Stimulated activated CD4-positive, alpha-beta T cell treated with anti-CD3 and anti-CD28 coated beads, Interleukin-12 subunit alpha, Interleukin-12 subunit beta, amount 100 ng/mL, for 24 hours (primary cell): ENCODE measurements at places on chromosomes 6 and 20.

DNA sequence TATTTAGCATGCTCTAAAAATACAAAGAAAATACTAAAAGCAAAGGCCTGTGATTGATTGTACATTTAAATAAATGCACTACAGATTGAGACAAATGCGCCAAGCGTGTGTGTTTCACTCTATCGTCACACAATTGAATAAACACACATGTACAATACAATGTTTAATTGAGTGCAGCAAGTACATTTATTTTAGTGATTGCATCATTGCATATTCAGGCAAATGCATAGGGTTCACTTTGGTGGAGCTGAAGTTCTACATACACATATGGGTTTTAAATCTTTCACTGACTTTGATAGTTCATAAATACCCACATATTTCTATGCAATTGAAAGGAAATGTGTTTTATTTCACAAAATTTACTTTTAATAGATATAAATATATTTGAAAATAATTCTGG, 750.6 kb upstream of the MMS22L start:
- DNase-seq: no peak

GRCh38 chr6:139627091-139627490, 252.6 kb upstream of the CITED2 start:
- DNase-seq: no peak

DNA sequence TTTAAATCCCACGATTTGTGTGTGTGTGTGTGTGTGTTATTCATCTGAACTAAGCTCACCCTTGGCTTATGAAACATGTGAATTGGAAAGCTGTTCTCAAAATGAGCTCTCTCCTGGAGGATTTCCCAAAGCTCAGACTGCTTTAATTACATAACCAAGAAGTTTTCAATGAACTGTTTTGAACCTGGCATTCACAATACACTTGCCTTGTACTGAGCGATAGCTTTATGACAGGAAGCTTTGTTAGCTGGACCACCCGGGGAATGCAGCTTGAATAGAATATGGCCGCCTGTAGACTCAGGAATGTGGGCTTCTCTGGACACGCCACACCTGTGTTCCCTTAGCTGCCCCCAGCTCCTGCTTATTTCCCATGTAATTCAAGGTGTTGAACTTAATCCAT, 71.4 kb upstream of the PREP start:
- no peak for DNase-seq

DNA sequence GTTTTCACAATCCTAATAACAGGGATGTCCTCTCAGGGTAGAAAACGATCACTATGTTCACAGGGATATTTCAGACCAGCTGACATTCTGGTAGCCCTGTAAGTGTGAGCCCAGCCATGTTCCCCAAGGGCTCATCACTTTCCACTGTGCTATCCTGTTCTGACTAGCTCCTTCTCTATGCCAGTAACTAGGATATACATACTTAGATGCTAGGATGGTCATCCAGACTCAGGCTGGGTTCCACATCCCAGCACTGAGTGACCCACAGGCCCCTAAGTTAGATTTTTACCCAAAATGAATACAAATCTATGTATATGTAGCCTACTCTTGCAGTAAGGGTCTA, 83.0 kb downstream of the CD164 start:
- DNase-seq: no peak

DNA sequence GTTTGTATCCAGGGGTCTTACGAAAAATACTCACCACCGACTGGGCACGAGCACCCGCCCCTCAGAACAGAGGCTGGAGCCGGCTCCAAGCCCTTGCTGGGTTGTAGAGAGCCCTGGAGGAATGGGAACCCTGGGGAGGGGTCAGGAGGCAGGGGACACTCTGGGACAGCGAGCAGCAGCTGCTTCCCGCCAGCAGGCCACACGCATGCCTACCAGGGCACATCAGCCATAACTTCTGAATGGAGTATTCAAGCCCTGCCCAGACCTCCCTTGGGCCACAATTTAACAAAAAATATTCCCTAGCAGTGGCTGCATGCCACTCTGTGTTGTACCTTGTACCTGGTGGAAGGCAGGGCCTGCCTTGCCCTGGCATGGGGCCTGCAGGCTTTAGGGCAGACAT, 31.6 kb upstream of the CD93 start:
- no peak for DNase-seq

DNA sequence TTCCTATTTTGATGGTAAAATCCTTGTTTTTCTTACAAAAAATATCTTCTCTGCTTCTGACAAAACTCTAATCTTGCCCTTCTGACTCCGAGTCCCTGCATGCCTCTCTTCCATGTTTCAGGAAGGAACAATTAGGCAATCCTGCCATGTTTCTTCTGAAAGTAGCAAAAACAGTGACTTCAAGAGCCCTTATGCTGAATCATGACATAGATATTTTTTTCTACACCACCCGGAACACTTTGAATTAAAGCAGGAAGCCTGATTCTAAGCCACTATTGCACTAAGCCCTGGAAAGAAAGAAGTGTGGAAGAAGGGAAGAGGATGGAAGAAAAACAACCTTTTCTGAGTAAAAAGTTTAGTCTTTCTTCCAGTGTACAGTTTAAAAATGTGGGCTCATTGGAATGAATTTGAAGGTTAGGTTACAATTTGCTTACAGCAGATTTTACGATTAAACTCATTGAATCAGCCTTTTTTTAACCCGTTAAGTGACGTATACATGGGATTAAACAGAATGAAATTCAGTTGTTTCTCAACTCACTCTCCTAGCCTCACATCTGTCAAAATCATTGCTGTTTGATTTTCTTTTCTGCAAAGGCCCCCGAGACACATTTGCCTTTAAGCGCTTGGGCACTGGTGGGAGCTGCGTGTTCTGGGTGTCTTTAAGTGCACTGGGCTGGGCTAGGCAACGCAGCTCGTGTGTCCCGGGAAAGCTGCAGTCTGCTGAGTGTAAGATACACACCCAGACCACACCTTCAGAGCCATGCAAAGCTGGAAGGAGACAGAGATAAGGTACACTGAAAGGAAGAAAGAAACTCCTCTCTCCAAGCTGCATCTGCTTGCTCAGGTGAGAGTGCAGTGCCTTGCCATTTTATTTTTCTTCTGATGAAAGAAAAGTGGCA, 159.4 kb upstream of the CITED2 start:
- no peak for DNase-seq

GRCh38 chr20:41715526-41715925, 97.3 kb upstream of the CHD6 start:
- DNase-seq: no peak

GRCh38 chr6:89999154-89999553, 104.9 kb downstream of the GJA10 start:
- no peak for DNase-seq

GRCh38 chr6:45432977-45433376, 55.2 kb upstream of the SUPT3H start:
- DNase-seq: no peak

- peak; percentile 40 for DNase-seq
Observed at GRCh38 chr20:3751675-3752385, 15.7 kb downstream of the ADISSP start.

DNA sequence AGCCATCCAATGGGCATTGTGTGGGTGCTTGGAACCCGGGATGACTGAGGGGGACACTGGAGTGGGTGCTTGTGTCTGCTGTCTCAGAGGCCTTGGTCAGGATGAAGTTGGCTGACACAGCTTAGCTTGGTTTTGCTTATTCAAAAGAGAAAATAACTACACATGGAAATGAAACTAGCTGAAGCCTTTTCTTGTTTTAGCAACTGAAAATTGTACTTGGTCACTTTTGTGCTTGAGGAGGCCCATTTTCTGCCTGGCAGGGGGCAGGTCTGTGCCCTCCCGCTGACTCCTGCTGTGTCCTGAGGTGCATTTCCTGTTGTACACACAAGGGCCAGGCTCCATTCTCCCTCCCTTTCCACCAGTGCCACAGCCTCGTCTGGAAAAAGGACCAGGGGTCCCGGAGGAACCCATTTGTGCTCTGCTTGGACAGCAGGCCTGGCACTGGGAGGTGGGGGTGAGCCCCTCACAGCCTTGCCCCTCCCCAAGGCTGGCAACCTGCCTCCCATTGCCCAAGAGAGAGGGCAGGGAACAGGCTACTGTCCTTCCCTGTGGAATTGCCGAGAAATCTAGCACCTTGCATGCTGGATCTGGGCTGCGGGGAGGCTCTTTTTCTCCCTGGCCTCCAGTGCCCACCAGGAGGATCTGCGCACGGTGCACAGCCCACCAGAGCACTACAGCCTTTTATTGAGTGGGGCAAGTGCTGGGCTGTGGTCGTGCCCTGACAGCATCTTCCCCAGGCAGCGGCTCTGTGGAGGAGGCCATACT, 49.4 kb downstream of the PYGB start:
- no peak for DNase-seq

DNA sequence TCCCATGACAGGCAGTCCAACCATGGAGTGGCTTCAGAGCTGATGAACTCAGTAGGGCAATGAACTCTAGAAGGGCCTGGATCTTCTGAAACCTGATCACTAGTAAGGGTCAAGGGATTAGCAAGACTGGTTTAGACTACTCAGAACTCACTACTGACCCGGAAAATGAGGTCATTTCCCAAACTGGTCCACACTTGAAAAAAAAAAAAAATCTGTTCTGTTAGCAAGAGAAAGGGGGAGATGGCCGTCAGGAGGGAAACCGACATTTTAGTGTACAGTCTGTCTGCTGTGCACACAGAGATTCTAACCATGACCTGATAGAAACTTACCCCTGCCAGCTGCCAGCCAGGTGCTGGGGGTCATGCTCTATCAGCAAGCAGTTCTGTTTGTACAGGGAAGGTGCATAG, 262.4 kb upstream of the AGPAT4 start:
- DNase-seq: no peak

GRCh38 chr20:48008850-48009515, 223.7 kb upstream of the SULF2 start:
- DNase-seq: no peak

GRCh38 chr6:42569102-42570028, 5.5 kb downstream of the UBR2 start:
- no peak for DNase-seq

- no peak for DNase-seq
Observed at GRCh38 chr6:111823831-111824607, 49.2 kb downstream of the FYN start.

DNA sequence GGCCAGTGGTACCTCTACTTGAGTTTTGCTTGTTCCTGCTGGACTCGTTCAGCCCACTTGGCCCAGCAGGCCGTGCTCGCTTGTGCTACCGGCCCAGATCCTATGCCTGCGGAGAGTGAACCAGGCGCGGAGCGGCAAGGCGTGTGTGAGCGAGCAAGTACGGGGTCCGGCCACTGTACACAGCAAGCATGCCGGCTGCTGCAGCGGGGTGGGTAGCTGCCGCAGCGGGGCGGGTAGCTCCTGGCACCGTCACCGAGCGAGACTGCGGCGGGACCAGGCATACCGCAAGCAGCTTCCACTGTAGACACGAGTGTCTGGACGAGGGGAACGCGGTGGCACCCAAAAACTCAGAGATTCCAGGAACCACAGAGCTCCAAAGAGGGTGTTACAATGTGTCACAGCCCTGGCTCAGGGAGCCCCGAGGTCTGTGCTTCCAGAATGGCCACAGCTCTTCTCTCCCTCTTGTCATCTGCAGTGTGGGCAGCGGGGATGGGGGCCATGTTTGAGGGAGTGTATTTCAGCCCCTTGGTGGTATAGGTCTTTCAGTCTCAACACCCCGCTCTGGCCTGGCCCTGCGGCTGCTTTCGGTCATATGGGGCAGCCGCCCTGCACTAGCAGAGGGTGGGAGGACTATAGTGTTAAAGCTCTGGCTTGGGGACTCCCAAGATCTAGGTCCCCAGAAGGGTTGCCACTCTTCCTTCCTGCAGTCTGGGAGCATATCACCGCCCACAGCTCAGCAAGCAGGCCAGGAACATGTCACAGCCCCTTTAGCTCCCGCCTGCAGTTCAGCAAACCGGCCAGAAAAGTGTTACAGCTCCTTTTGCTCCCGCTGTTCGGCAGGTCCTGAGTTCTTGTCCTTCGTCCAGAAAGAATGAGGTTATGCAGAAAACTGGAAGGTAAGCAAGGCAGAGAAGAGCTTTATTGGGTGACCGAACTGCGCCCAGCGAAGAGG, 6.1 kb upstream of the RWDD1 start:
- no peak for DNase-seq

GRCh38 chr20:10853176-10853575, 179.4 kb upstream of the JAG1 start:
- DNase-seq: no peak

DNA sequence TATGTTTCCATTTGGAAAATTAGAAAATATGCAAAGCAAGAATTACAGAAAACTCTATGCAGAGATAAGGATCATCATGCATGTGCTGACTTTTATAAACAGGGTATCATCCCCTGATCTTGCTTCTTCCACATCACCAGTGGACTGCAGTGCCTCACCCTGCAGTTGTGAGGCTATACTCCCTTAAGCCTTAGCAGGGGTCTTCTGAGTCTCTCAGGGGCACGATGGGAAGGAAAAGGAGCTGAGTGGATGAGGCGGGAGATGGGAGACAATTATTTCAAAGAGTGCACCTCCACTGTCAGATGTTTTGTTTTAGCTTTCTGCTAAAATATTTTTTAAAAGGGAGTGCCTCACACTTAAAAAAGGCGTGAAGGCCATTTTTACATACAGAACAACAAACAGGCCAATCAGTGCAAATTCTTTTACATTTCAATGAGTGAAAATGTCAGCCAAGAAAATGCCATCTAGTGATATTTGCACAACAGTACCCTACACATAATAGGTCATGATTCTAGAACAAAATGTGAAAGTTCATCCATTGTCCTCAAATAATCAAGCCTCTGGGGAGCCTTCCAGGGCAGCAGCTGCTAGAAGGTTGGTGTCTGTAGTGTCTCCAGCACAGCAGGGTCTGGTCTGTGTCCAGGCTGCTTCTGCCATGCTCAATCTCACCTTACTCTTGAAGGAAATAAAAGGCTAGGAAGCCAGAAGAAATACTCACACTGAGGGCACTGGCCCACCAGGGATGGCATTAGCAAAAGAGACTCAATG, 13.2 kb upstream of the SERPINB9 start:
- no peak for DNase-seq

- DNase-seq: no peak
Observed at GRCh38 chr6:14417377-14417776, 299.8 kb downstream of the CD83 start.

- no peak for DNase-seq
Observed at GRCh38 chr20:15842872-15843271, 730.4 kb downstream of the KIF16B start.

DNA sequence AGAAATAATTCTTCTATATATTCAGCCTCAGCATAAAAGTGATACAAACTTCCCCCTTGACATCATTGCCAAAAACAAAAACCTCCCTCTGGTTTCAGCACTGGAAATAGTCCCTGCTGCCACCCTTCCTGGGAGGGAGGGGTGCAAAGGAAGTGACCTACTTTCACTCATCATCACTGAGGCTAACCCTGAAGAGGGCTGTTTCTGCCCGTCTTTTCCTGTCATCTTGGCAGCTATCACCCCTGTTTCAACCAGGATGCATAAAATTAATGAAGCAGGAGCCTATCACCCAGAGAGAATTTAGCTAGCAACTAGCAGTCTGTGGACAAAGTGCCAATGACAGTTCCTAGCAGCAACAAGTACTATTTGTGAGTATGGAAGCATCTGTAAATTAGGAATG, 397.8 kb downstream of the LAMA2 start:
- DNase-seq: no peak

GRCh38 chr20:37954626-37955025, 51.7 kb downstream of the VSTM2L start:
- no peak for DNase-seq
